Natural killer cell treated with Interleukin-12 subunit alpha and Interleukin-12 subunit beta and Interleukin-15 and Interleukin-18, amount 100 ng/mL, for 72 hours (primary cell): ENCODE measurements at places on chromosomes 3 and 15. TPM values are rescaled to one million over a fixed set of nuclear protein-coding genes. Genes with fewer than 3 reads are reported as not detected.

DNA sequence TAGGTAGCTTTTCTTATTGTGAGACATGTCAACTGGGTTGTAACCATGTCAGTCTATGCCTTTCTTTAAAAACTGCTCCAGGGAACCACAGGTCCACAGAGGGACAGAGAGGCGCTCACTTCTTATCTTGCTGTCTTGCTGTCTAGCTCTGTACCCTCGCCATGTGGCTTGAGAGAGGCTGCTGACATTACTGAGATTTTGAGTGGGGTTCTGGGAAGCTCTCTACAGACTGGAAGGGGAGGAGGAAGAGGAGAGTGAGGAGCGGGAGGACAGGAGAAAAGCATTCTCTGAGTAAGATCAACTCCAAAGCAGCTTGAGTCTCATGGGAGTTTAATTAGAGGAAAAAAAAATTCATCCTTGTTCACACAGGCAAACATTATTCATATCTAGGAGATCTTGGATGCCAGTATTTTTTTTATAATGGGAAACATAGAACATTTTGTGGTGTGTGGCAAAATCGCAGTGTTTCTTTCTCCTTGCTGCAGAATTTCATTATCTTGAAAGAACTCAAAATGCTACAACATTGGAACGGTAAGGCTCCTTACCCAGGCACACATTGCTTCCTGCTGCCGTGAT is 1037.0 kb upstream of the NR2F2 start:
- no peak for DNase-seq
- H3K27me3 ChIP-seq, result peaks cover 67% of the 10 kb centered on the region
- peaks cover under 1% of the 10 kb centered on the region for H3K4me1 ChIP-seq
- H3K36me3 ChIP-seq, result no peaks in the 10 kb centered on the region
- H3K27ac ChIP-seq, result no peak overlapping the region

DNA sequence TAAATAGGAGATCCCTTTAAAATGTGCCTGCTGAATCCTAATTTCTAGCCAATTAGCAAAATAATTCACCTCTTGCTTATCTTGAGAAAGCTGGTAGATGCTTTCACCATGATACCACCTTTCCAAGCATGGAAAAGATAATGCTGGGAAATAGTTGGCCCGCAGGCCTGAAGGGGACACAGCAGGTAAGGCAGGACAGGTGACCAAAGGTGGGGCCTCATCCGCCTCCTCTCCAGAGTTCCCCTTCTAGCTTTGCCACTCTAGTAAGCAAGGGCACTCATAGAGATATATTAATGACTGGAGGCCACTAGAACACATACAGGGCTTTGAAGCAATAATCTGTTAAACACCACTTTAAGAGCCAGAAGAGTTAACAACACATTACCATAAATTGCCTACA is 45.5 kb downstream of the SATB1 start:
- DNase-seq, result no peak
- H3K4me1 ChIP-seq, result peaks cover 29% of the 10 kb centered on the region
- H3K27me3 ChIP-seq, result no peaks in the 10 kb centered on the region
- peaks cover 36% of the 10 kb centered on the region for H3K36me3 ChIP-seq

GRCh38 chr3:158710601-158711000 is 21.7 kb downstream of the RARRES1 start:
- H3K36me3 ChIP-seq, result peaks cover 24% of the 10 kb centered on the region
- H3K27me3 ChIP-seq, result no peaks in the 10 kb centered on the region
- peaks cover 35% of the 10 kb centered on the region for H3K4me1 ChIP-seq
- no peak for DNase-seq
- H3K4me3 ChIP-seq, result no peak overlapping the region

DNA sequence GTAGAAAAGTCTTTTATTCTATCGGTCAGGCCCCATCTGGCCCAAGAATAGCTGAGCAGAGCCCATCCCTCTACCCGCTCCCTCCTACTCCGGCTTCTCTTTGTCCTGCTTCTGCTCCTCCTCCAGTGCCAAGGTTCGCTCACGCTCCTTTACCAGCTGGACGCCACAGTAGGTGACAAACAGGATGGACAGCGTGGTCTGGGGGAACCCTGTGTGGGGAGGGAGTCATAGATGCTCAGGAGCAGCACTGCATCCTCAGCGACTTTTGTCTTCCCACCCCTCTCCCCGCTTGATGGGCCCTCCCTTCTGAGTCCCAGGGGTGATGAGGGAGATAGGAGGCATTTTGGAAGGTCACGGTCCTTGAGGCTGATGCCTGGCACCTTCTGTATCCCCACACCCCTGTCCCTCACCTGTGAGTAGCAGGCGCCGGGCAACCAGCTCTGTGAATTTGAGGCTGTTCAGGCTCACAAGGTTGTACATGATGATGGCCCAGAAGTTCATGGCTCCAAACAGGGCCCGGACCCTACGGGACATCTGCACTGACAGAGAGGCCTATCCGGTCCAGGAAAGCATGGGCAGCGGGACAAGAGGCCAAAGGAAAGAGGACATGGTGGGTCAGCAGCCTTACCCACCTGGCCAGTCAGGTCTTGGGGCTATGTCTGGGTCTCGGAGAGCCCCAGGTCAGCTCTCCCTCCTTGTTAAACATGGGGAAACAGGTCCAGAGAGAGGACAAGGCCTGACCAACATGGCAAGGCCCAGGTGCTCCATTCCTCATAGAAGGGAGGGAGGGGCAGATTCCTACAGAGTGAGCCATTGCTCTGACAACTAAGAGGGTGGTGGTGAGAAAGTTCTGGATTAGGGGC is 7.6 kb downstream of the KLHL40 start:
- no peaks in the 10 kb centered on the region for H3K36me3 ChIP-seq
- H3K27ac ChIP-seq, result no peak overlapping the region
- no peaks in the 10 kb centered on the region for H3K27me3 ChIP-seq
- no peak for DNase-seq

The SLC7A14 gene
- not detected for total RNA-seq

DNA sequence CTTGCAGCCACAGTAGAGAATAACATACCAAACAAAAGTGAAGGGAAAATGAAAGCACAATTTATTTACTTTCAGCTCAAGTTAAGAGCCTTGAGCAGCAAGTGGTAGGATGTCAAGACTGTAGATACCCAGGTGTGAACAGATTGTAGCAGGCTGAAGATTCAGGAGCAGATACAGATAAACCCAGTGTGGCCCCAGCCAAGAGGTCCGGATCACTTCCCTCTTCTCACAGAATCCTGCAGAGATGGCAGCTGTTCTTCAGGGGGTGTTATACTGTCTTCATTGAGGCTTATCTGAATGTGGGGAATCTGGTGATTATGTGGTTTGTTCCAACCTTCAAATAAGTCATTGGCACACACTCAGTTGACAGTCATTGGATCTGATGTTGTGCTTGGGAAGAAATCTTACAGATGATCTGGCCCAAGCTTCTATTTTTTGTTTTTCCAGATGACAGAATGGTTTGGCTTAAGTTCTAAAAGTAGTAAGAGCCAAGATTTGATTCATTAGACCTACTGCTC is 2.2 kb downstream of the STARD9 start:
- DNase-seq, result no peak
- H3K4me1 ChIP-seq, result peaks cover 41% of the 10 kb centered on the region
- no peaks in the 10 kb centered on the region for H3K27me3 ChIP-seq
- no peak overlapping the region for H3K4me3 ChIP-seq

The FHIT gene
- 3.0 TPM for total RNA-seq

- H3K36me3 ChIP-seq, result no peaks in the 10 kb centered on the region
- DNase-seq, result no peak
- no peaks in the 10 kb centered on the region for H3K4me1 ChIP-seq
- no peak overlapping the region for H3K27ac ChIP-seq
These were observed 264.4 kb upstream of the UBE2E2 start for GRCh38 chr3:22938739-22939138.

The HRG gene
- not detected for total RNA-seq

The TRPM1 gene
- not detected for total RNA-seq

The ARGFX gene
- total RNA-seq, result not detected

DNA sequence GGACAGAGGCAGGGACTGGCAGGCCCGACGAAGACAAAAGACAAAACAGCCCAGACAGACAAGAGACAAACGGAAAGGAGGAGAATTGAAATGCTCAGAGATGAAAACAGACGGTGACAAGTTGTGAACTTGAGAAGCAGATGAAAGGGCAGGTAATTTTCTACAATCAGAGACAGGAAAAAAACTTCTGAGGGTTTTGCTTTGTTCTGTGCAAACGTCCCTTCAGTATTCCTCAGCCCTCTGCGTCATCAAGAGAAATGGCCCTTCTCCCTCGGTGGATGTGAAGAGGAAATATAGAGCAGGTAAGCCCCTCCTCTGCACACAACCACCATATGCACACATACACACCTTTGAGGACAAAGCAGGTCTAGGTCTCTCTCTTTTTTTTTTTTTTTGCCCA is 206.6 kb downstream of the UACA start:
- H3K27ac ChIP-seq, result no peak overlapping the region
- DNase-seq, result no peak
- no peaks in the 10 kb centered on the region for H3K4me1 ChIP-seq

- H3K27me3 ChIP-seq, result peaks cover 16% of the 10 kb centered on the region
- no peak overlapping the region for H3K4me3 ChIP-seq
- no peaks in the 10 kb centered on the region for H3K4me1 ChIP-seq
- no peaks in the 10 kb centered on the region for H3K36me3 ChIP-seq
- DNase-seq, result no peak
These were observed 285.9 kb downstream of the XXYLT1 start for GRCh38 chr3:194985031-194985578.

The ARHGEF26 gene
- 0.14 TPM for total RNA-seq

- H3K27me3 ChIP-seq, result peaks cover 3% of the 10 kb centered on the region
- H3K4me3 ChIP-seq, result no peak overlapping the region
- H3K4me1 ChIP-seq, result no peaks in the 10 kb centered on the region
- no peak for DNase-seq
These were observed 42.3 kb downstream of the ADCY5 start for GRCh38 chr3:123406598-123406997.

DNA sequence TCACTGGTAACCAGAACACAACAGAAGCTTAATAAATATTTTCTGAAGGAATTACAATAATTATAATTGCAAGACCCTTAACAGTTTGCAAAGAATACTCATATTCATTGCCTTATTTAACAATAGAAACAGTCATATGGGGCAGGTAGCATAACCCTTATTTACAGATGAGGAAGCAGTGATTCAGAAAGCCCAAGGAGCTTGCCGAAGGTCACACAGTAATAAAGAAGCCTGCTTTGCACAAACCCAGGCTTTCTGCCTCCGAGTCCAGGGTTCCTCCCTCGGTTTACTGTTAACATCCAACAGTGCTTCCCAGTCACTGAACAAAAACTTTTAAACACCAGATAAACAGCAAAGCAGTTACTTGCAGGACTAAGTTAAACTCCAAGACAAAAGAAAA is 35.3 kb downstream of the SRGAP3 start:
- peaks cover 4% of the 10 kb centered on the region for H3K27me3 ChIP-seq
- no peaks in the 10 kb centered on the region for H3K36me3 ChIP-seq
- no peaks in the 10 kb centered on the region for H3K4me1 ChIP-seq
- no peak overlapping the region for H3K4me3 ChIP-seq
- DNase-seq, result no peak

The MNS1 gene
- 0.26 TPM for total RNA-seq

- H3K27me3 ChIP-seq, result no peaks in the 10 kb centered on the region
- no peak overlapping the region for H3K4me3 ChIP-seq
- no peaks in the 10 kb centered on the region for H3K36me3 ChIP-seq
- no peak overlapping the region for H3K27ac ChIP-seq
These were observed 10.1 kb downstream of the ARHGAP31 start for GRCh38 chr3:119304201-119304713.

- H3K27ac ChIP-seq, result no peak overlapping the region
- H3K4me1 ChIP-seq, result no peaks in the 10 kb centered on the region
- H3K27me3 ChIP-seq, result no peaks in the 10 kb centered on the region
- H3K36me3 ChIP-seq, result peaks cover 8% of the 10 kb centered on the region
- no peak for DNase-seq
These were observed 51.0 kb upstream of the ATP13A3 start for GRCh38 chr3:194537732-194538247.

DNA sequence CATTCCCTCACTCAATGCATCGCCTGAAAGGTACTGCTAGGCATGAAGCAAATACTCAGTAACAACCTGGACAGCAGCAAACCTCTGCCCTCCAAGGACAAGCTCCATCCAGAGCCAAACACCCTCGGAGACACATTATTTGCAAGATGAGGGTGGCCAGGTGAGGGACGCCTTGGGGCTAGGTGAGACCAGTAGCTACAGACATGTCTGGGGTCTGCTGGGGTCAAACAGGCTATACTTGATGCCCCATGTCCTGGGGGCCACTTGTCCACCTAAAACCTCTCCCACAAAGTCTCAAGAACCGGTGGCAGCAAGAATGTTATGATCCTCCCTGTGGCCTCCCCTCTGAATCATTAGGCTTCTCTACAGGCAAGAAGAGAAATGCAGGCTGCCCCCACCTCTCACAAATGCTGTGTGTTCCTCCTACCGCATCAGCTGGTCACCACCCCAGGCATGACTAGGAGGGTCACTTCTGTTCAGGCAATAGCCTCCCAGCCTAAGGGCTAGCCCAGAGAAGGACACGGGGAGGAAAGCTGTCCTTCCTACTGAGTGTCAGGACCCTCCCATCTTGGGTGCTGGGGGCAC is 54.3 kb downstream of the TBC1D2B start:
- H3K27me3 ChIP-seq, result no peaks in the 10 kb centered on the region
- peaks cover 14% of the 10 kb centered on the region for H3K36me3 ChIP-seq
- peaks cover 11% of the 10 kb centered on the region for H3K4me1 ChIP-seq
- H3K4me3 ChIP-seq, result no peak overlapping the region
- no peak overlapping the region for H3K27ac ChIP-seq

The MYO5A gene
- 42.4 TPM for total RNA-seq

GRCh38 chr15:92394309-92395097 is 822 bp downstream of the ST8SIA2 start:
- no peak for DNase-seq
- no peak overlapping the region for H3K27ac ChIP-seq
- H3K27me3 ChIP-seq, result peaks cover 39% of the 10 kb centered on the region
- H3K4me1 ChIP-seq, result peaks cover 4% of the 10 kb centered on the region
- H3K36me3 ChIP-seq, result no peaks in the 10 kb centered on the region

- H3K27ac ChIP-seq, result no peak overlapping the region
- no peak for DNase-seq
- H3K4me3 ChIP-seq, result no peak overlapping the region
- no peaks in the 10 kb centered on the region for H3K27me3 ChIP-seq
- no peaks in the 10 kb centered on the region for H3K36me3 ChIP-seq
These were observed 389.3 kb downstream of the IL20RB start for GRCh38 chr3:137347132-137347531.

GRCh38 chr15:61764981-61765380 is 295.3 kb downstream of the VPS13C start:
- no peak overlapping the region for H3K4me3 ChIP-seq
- no peak for DNase-seq
- peaks cover 9% of the 10 kb centered on the region for H3K4me1 ChIP-seq
- H3K27me3 ChIP-seq, result peaks cover 15% of the 10 kb centered on the region
- H3K36me3 ChIP-seq, result no peaks in the 10 kb centered on the region

GRCh38 chr3:89571298-89571697 is 463.9 kb downstream of the EPHA3 start:
- H3K27me3 ChIP-seq, result no peaks in the 10 kb centered on the region
- H3K4me3 ChIP-seq, result no peak overlapping the region
- no peak for DNase-seq
- H3K4me1 ChIP-seq, result no peaks in the 10 kb centered on the region
- H3K36me3 ChIP-seq, result no peaks in the 10 kb centered on the region

DNA sequence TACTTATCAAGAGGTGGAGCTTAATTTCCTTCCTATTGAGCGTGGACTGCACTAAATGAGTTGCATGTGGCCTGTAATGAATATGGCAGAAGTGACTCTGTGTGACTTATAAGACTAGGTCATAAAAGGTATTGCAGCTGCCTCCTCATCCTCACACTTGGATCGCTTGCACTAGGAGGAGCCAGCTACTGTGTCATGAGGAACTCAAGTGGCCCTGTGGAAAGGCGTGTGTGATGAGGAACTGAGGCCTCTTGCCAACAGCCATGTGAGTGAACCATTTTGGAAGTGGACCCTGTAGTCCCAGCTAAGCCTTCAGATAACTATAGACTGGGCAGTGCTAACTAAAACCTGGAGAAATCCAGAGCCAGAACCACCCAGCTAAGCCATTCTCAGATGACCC is 7.1 kb upstream of the SLC30A4 start:
- no peak overlapping the region for H3K4me3 ChIP-seq
- no peaks in the 10 kb centered on the region for H3K36me3 ChIP-seq
- no peak for DNase-seq
- H3K27ac ChIP-seq, result no peak overlapping the region
